ENCODE measurements at places on chromosomes 5 and 9.

DNA sequence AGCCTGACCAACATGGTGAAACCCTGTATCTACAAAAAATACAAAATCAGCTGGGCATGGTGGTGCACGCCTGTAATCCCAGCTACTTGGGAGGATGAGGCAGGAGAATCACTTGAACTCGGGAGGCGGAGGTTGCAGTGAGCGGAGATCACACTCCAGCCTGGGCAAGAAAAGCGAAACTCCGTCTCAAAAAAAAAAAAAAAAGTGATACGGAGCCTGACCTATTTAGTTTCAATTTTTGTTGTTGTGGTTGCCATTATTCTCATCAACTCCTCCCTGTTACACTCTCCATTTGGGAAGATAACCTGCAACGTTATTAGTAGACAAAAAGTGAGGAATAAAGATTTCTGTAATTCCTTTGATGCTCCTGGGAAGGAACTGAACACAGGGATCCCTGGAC lies 1.3 kb downstream of the STOM start:
- no peak for DNase-seq

GRCh38 chr5:132816554-132816953 lies 3.5 kb downstream of the SOWAHA start:
- DNase-seq = no peak

- no peak for DNase-seq
Measured at GRCh38 chr5:106393276-106393675, 1277.5 kb downstream of the EFNA5 start.

DNA sequence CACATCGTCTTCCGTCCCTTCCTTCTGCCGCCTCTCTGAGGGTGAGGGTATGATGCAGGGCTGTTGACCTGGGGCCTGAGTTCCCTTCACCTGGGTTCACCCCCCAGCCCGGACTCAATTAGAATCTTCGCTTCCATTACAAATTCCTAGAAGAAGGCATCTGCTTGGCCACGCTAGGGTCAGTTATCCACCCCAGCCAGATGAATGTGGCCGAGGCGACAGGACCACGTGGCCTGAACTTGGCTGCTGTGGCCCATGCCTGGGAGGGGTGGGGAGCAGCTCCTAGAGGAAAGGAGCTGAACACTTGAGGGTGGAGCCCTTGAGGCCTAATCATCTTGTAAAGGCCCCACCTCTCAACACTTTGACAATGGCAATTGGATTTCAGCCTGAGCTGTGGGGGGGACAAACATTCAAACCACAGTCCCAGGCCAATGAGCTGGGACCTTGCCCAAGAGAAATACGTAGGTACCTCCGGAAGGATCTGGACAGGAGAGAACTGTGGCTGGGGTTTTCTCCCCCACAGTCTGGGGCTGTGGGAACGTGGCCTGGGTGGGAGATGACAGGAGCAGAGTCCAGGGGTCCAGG lies 90.6 kb upstream of the ADAMTS2 start:
- DNase-seq = no peak

DNA sequence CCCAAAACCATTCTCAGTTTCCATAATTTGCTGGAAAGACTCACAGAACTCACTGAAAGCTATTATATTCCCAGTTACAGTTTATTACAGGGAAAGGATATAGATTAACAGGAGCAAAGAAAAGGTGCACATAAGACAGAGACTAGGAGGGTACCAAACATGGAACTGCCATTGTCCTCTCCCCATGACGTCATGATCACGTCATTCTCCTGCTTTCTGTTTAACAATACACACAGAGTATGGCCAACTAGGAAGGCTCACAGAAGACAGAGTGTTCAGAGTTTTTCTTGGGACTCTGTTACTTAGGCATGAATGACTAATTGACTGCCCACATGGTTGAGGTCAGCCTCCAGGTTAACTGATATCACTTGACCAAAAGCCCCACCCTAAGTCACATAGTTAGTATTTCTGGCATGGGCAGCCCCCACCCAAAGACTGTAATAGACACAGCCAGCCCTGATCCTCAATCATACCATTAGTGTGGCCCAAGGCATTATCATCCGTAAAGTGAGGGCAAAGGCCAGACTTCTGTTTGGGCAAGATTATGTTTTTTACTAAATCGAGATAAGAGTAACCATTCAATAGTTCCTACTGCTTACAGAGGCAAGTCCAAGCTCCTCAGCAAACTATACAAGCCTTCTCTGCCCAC lies 353.5 kb upstream of the POU5F2 start:
- no peak for DNase-seq

- DNase-seq = no peak
Measured at GRCh38 chr5:138238034-138238433, 24.9 kb upstream of the CDC23 start.

DNA sequence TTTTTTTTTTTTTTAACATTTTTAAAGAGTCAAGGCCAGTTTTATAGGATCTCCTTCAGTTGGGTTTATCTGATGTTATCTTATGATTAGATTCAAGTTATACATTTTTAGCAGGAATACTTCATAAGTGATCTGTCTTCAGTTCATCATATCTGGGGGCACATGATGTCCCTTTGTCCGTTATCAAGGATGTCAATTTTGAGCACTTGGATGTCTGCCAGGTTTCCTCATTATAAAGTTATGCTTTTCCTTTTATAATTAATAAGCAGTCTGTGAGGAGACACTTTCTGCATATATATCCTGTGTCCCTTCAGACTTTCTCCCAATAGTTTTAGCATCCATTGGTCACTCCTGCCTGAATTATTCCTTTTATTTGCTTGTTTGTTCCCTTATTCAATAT lies 11.8 kb downstream of the HDHD3 start:
- no peak for DNase-seq

DNA sequence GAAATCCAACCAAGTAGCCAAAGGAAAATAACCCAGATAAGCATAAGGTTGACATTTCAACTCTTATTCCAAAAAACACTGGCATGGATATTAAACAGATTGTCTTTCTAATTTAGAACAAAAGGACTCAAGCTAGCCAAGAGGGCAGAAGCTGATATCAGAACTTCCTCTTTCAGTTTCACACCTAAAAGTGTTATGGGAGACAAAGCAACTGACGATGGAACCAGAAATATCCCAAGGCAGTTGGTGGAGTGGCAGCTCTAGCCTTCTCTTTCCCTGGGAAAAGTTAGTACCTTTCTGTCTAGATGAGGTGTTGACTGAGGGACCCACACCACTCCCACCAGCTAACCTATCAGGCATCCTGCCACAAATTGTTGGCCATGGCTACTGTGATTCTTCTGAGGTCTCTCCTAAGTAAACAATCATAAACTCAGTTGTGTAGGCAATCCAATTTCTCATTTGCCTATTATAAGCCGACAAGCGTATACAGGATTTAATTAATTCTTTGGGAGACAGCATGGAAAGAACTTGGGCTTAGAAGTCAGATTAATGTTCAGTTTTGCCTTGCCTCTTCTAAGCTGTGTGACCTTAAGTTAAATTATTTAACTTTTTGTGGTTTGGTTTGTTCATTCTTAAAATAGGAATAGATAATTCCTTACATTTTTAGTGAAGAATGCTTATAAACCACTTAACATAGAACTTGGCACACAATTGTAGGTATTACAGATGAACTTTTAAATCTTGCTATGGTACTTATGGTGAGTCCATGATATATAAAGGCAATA lies 110.9 kb upstream of the ADAMTSL1 start:
- no peak for DNase-seq

- no peak for DNase-seq
Measured at GRCh38 chr5:142320851-142321560, 3.8 kb downstream of the SPRY4 start.

DNA sequence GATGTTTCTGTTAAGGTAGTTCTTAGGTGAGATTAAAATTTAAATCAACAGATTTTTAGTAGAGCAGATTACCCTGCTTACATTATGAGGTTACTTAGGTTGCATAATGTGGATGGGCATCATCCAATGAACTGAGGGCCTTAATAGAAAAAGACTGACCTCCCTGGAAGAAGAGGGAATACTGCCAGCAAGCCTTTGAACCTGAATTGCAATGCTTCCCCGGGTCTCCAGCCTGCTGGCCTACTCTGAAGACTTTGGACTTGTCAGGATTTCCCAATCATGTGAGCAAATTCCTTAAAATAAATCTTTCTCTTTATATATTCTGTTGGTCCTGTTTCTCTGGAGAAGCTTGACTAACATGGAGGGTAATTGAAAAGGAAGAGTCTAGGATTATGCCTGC lies 542.1 kb upstream of the ARRDC3 start:
- DNase-seq = no peak

- DNase-seq = no peak
Measured at GRCh38 chr5:61322738-61323725, 9.0 kb upstream of the ZSWIM6 start.

DNA sequence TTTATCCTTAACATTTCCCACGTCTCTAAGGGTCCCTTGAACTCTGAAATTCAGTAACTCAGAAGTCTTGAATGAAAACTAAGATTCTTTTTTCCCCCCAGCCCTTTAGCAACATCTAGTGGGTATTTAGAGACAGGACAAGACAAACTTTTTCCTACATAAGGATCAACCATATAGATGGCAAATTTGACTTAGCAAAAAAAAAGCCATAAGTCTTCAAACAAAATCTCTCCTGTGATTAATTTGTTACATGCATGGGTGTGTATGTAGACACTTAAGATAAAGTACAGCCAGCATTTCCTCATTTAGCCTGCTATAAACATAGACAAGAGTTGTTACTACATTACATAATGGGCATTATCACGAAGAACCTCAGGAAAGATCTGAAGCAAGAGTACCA lies 29.1 kb upstream of the ANKRD31 start:
- DNase-seq = no peak

GRCh38 chr9:28439688-28440087 lies 866.4 kb upstream of the C9orf72 start:
- no peak for DNase-seq

DNA sequence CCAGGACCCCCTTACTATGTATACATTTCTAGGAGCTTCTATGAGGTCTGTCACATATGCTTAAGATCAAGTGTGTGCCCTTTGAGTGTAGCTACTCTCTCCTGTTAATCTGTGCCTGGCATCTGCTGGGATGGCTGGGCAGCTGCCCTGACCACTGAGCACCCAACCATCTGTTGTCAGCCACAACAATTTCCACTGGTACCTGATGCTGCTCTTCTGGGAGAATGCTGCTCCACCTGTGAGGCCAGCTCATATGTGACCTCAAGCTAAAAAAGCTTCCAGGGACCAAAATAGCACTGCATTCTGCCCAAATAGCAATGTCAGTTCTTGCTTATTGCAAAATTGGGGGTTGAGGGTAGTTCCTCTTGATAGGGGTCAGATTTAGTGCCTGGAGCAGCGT lies 595.6 kb downstream of the RAB3C start:
- no peak for DNase-seq

- DNase-seq = no peak
Measured at GRCh38 chr5:169417676-169418075, 116.7 kb upstream of the SLIT3 start.

GRCh38 chr5:139416651-139417050 lies 12.8 kb upstream of the SPATA24 start:
- no peak for DNase-seq

GRCh38 chr9:76916231-76916630 lies 10.3 kb upstream of the PRUNE2 start:
- no peak for DNase-seq

GRCh38 chr5:151808451-151809169 lies 36.9 kb downstream of the G3BP1 start:
- no peak for DNase-seq

- DNase-seq = no peak
Measured at GRCh38 chr5:73299665-73300336, 126.8 kb downstream of the TMEM174 start.

GRCh38 chr9:16236311-16236710 lies 634.2 kb downstream of the BNC2 start:
- DNase-seq = no peak
